ENCODE measurements at places on chromosomes 1 and 21.

- DNase-seq: no peak
Observed at GRCh38 chr1:154350383-154350782, 25.1 kb downstream of the ATP8B2 start.

DNA sequence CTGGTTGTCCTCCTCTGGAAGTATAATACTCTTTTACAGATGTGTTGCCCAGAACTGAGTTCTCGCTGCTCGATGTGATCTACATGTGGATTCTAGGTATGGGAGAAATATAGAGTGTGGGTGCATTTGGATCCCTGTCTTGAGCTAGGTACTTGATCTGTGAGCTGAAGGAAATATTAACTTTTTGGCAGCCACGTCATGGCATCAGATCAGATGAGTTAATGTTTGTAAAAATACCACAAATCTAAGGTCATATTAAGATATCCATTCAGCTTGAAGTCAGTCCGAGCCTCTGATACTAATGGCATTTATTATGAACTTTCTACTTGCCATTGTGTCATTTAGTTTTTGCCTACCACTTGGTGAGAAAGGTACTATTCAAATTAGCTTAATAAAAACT lies 24.6 kb downstream of the MAPKAPK2 start:
- DNase-seq: no peak

DNA sequence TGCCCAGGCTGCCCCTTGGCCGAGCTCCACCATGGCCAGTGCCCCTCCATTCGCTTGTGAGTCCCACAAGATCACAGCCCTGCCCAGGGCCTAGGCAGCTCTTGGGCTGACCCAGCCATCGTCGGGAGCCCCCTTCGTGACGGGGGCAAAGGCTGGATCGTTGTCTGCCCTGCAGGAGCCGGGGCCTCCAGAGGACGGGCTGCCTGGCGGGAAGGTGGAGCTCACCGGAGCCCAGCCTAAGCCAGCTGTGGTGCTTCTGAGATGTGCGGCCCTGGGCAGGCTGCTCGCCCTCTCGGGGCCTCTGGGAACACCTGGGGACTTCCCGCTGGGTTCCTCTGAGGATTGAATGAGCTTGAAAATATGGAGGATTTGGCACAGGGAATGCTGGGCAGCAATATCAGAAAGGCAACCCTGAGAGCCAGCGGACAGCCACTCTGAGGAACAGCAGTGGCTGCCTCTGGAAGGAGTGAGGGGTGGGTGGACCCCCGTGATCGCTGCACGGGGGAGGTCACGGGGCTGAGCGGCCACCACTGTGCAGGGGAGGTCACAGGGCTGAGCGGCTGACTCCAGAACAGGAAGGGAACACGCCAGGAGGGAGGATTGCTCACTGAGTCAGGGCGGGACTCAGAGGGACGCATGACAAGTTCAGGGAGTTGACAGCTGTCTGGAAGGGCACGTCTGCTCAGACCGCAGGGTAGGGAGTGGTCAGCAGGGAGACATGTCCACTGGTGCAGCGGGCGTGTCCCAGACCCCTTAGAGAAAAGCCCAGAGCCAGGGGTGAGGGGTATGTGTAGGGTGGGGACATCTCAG lies 19.3 kb downstream of the TP73 start:
- DNase-seq: no peak

- no peak for DNase-seq
Observed at GRCh38 chr1:54289712-54290233, 89.8 kb downstream of the MRPL37 start.

GRCh38 chr1:247656221-247656875 lies 23.2 kb downstream of the OR13G1 start:
- DNase-seq: no peak

All from stimulated activated CD8-positive, alpha-beta memory T cell treated with anti-CD3 and anti-CD28 coated beads, Interleukin-12 subunit alpha, Interleukin-12 subunit beta, amount 100 ng/mL, for 1 hour (primary cell).